ENCODE measurements at places on chromosomes 6 and 20.

GRCh38 chr6:37979392-37980221 is 160.1 kb downstream of the ZFAND3 start:
- DNase-seq = no peak

DNA sequence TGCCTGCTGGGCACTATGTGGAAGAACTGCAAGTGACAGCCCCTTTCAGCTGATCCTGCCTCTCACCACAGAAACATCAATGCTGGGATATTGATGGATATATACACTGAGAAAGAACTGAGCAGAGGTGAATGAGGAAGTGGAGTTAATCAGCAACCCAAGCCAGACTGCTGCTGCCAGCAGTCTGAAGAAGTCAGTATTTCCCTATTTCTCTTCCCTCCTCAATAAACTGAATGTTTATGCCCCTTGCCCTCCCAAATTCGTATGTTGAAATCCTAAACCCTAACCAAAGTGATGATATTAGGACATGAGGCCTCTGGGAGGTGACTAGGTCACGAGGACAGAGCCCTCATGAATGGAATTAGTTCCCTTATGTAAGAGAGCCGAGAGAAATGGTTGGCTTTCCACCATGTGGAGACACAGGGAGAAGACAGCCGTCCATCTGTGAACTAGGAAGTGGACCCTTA is 76.3 kb downstream of the CDK19 start:
- no peak for DNase-seq

DNA sequence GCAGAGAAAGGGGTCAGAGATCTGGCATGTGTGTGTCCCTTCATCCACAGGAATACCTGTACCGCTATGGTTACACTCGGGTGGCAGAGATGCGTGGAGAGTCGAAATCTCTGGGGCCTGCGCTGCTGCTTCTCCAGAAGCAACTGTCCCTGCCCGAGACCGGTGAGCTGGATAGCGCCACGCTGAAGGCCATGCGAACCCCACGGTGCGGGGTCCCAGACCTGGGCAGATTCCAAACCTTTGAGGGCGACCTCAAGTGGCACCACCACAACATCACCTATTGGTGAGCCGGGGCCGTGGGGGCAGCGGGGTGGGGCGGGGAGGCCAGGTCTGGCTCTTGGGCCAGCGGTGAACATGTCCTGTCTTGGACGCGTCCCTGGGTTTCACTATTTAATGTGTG is 1.1 kb downstream of the MMP9 start:
- no peak for DNase-seq

DNA sequence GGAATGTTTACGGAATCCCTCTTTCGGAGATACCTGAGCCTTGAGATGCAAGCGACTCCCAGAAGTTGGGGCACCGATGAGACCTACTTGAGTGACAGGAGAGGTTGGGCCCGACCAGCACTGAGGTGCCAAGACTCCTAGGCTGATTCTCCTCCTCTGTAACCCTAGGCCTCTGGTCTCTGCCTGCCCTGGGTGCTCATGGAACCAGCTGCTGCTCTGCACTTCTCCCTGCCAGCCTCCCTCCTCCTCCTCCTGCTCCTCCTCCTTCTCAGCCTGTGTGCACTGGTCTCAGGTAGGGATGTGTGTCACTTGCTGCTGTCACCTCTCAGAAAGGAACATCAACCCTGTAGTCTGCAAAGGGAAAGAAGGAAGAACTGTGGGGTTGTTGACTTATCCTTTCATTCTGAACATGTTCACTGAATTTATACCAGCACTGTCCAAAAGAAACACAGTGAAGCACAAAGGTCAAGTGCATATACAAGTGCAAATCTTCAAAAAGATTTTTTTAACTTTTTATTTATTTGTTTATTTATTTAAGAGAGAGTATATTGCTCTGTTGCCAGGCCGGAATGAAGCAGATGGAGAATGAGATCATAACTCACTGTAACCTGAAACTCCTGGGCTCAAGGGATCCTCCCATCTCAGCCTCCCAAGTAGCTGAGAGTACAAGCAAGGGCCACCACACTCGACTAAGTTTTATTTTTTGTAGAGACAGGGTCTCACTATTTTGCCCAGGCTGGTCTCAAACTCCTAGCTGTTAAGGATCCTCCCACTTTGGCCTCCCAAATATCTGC is 913 bp downstream of the BTN2A2 start:
- no peak for DNase-seq

- no peak for DNase-seq
Measured at GRCh38 chr6:17808609-17809008, 101.9 kb upstream of the NUP153 start.

- no peak for DNase-seq
Measured at GRCh38 chr20:44133424-44133823, 53.6 kb downstream of the JPH2 start.

DNA sequence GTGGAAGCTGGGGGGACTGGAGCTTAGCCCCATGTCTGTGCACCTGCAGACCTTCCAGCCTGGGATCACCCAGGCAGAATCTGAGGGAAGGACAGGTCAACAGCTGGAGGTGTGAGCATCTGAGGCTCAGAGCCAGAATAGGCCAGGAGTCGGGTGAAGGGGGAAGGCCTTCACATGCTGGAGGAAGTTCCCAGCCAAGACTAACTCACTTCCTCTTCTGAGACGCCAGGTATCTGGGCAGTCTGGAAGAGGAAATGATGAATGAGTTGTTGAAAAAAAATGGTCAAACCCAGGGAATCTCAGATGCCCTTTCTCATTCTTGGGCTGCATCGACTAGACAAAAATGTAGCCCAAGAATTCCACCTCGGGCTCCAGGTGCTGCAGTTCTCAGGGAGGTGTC is 73.6 kb upstream of the TIAM2 start:
- no peak for DNase-seq

DNA sequence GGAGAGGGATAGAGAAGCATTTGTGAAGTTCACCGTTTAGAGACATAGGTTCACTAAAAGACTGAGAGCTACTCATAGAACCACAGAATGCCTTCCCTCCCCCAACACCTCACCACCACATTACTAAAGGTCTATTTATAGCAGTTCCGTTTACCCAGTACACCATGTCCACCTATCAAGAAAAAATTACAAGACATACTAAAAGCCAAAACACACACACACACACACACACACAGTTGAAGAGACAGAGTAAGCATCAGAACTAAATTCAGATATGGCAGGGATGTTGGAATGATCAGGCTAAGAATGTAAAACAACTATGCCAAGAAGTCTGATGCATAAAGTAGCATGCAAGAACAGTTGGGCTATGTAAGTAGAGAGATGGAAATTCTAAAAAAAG is 52.3 kb downstream of the SLC22A3 start:
- DNase-seq = no peak

GRCh38 chr6:112613410-112613809 is 266.3 kb downstream of the RFPL4B start:
- DNase-seq = no peak

DNA sequence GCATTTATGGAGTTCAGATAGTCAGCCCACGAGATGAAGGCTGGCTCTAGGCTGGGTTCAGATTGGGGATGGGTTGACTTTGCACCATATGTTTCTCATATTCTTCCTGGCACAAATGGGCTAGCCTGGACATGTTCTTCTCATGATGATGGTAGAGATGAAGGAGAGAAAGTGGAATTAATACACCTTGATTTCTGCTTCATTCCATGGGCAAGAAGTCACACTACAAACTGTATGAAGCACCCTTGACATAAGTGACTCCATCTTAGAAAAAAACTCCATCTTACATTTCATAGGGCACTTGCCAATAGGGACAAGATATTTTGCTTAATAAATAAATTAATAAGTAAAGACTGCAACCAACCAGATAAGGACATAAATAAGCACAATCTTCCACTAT is 12.0 kb upstream of the CD83 start:
- no peak for DNase-seq

GRCh38 chr6:136494710-136495109 is 55.5 kb downstream of the MAP7 start:
- no peak for DNase-seq

DNA sequence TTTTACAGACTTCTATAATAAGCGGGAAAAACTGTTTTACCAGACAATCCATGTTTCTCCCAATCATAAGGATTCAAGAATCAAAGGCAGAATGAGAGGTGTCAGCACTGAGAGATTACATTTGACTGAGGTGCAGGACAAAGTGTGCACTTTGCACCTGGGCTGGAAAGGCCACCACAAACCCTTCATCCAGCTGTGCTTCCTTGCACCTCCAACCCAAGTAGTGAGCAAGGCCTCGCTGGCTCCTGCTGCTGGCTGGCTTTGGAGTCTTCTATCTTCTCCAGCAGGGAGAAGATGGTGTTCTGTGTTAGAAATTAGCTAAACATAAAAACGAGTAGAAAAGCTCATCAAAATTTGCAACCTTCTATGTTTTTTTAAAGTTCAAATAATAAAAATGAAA is 77.7 kb downstream of the CHD6 start:
- no peak for DNase-seq

DNA sequence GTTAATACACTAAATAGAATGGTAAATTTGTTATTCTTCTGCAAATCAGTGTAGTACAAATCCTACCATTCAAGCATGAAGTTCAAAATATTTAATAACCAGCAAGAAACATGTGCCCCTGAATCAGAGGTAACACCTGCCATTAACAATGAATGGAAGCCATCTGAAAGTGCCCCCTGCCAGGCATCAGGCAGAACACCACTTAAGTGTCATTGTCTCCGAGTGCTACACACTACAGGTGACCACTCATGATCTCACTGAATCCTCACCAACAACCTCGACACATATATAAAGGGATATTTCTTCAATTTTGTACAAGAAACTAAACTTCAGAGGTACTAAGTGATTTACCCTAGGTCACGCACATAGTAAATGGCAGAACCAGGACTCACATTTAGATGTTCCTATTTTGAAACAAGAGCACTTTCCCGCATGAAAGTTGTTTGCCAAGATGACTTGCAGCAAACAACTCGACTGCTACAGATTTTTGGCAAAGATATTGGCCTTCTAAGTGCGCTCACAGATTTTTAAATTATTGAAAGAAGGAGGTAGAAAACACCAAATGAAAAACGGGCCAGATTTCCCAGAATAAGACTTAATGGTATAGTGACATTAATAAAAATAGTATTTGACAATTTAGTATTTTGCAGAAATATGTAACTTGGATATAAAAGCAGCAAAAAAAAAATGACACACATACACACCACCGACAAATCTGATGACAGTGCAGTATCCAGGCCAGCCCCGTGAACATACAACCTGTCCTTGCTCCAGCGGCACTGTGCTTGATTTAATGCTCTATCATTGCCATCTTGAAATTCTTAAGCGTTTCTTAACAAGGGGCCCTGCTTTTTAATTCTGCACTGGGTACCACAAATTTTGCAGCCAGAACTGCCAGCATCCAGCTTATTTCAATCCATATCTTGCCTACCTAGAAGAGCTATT is 274.5 kb downstream of the ALDH8A1 start:
- DNase-seq = no peak

DNA sequence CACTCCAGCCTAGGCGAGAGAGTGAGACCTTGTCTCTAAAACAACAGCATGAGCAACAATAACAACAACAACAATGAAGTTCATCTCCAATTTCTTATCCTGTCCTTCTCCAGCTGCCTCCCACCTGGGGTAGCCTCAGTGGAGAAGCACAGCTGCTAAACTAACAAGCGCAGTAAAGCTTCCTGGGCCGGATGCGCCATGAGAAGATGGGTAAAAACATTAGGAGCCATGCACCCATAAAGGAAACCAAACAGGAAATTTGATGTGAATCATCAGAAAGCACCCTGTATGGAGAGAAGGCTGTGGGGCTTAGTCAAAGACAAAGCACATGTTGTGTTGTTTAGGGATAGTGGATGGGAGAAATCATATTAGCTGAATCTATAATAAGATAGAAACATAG is 61.1 kb upstream of the CCN6 start:
- no peak for DNase-seq

GRCh38 chr6:165222315-165223025 is 86.9 kb downstream of the C6orf118 start:
- DNase-seq = no peak

DNA sequence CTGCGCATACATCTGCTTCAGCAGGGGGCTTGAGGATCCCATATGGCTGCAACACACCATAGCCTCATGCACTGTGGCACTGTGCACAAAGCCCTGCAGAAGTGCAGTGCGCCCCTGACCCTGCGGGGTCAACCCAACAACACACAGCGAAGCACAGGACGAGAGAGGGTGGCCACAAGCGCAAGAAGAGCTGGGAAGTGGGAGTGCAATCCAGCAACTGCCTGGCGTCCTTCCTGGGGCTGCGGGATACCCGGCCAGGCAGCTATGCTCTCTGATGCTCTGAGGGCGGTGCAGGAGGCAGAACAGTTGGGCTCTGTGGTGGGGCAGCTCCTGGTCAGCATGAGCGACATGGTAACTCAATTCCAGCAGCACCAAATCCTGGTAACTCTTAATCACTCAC is 5.6 kb upstream of the ACSS1 start:
- no peak for DNase-seq

DNA sequence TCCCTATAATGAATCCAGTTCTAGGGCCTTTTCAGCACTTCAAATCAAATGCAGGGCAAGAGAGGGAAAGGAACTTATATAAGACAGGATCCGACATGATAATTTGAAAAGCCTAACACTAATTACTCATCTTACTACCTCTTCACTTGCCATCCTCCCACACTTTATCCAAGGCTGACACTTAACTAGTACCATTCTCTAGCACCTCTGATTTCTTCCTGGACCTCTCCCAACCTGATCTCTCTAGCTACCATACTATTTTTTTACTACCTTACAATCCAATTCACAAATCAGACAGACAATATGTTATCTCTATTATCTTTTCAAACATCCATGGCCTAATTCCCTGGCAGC is 50.4 kb downstream of the BTBD9 start:
- DNase-seq = no peak

- DNase-seq = no peak
Measured at GRCh38 chr6:56821005-56821432, 133.9 kb upstream of the BEND6 start.

DNA sequence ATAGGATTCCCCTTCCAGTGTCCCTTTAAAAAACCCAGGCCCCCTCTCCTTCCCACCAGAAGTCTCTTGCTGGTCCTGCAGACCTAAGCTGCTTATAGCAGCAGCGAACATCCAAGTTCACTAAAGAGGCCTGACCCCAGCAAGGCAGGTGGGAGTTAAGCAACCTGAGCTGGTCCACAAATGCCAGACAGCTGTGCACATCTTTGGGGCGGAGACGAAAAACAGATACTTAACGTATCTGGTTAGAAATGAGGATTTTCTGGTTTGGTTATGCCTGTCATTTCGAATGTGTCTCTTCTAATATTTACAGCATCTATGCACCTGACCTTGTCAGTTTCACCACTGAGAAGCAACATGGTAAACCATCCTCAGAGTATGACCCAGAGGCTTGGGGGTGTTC is 87.8 kb downstream of the SLC2A10 start:
- DNase-seq = no peak
